ENCODE measurements at places on chromosomes 6 and 20.

DNA sequence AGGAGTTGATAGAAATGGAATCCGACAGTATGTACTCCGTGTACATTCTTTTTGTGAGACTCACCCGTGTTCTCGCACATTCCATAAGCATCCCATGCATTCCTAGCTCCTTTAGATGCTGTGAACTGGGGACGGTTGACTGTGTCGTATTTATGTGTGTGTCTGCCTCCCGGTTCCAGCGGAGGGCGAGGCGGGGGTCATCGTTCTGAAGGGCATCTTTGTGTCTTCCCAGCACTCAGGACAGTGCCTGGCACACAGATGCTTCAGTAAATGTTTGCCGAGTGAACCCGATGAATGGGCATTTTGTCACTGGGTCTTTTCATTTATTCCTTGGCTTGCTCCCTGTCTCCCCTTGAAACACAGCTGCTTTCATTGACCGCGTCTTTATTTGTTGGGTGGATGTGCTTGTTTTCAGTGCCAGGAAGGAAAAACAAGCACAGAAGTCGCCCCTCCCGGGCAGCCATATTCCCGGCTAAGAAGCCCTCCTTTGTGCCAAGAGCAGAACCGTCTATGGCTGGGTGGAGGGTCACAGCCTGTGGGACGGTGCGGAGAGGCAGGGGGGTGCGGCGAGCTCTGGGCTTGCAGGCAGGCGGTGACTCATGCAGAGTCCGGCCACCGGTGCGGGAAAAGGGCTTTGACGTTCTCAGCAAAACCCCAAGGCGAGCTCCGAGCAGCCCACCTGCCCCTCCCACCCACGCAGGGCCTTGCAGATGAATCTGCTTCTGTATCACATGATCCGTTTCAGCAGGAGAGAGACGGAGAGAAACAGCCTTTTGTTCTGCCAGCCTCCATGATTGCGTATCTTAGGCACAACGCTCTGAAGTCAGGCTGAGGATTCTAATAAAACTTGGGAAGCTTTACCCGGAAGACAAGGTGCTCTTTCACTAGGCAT is 11.2 kb upstream of the PSMG4 start:
- DNase-seq, result no peak

DNA sequence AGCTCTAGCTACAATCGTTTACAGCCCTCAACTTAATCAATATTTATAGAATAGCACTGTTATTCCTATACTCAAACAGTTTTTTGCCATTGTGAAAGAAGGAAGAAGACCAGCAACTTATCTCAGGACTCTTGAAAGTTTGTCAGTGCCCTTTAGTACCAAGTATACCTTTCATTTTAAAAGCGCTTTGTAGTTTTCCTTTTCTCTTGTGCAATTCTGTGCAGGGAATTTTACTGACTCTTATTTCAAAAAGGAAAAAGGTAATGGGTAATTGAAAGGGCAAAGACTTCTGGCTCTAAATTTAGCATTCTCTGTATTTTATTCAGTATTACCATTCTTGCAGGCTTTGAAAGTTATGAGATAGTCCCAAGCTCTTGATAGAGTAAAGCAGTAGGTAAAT is 16.8 kb upstream of the RHAG start:
- no peak for DNase-seq

- DNase-seq, result no peak
These were observed 608.1 kb downstream of the TENT5A start for GRCh38 chr6:81144346-81144745.

DNA sequence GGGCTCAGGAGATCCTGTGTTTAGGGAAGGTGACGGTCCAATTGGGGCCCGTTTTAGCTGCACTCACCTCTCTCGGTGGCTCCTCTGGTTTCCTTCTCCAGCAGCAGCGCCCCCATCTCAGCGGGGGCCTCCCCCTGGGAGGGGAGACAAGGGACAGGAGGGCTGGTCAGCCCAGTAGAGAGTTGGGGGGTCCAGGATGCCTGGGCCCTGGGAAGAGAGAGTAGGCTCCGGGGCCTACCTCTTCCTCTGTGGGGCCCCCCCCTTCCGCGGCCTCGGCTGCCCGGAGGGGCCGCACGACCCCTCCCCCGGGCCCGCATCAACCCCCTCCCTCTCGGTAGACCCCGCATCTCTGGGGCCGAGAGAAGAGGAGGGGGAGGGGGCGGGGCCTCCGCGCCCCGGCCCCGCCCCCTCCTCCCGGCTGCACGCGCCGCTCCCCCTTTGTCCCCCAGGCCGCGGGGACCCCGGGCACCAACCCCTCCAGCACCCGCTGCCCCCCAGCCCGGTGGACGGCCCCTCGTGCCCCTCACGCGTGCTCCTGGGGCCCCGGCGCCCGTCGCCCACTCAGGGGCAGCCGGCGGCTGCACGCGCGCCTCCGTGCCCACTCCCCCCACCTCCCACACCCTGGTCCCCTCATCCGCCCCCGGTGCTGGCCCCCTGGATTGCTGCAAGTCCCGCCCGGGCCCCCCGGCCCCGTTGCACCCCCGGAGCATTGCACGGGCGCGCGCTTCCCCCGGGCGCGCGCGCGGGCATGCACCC is 464 bp downstream of the EHMT2 start:
- no peak for DNase-seq

GRCh38 chr6:150291968-150292710 is 76.7 kb upstream of the IYD start:
- no peak for DNase-seq

GRCh38 chr6:90811596-90812226 is 224.8 kb upstream of the MAP3K7 start:
- DNase-seq, result no peak

GRCh38 chr20:5511930-5512329 is 195.2 kb upstream of the PROKR2 start:
- no peak for DNase-seq

DNA sequence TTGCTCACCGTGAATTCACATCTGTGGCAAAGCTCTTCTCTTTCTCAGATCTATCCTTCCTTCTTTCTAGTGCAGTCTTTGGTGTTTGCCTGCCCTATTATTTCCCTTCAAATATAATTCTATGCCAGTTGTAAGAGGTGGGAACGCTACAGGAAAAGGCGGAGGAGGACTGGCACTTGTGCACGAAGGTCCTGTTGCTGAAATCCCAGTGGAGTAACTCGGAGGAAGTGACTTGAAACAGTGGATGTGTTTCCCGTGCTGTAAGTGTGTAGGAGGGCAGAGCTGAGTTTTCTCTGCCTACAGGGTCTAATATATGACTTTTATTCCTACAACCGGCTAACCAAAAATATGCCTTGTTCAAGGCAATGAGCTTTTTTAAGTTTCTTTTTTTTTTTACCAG is 754.8 kb downstream of the QKI start:
- DNase-seq, result no peak

- DNase-seq, result peak; percentile 66
These were observed at the start of gene NRM for GRCh38 chr6:30690403-30691207. NRM (minus strand) TSS chr6:30690984; CDS start chr6:30690974, 10 bp downstream.

GRCh38 chr6:145631374-145631773 is 103.9 kb downstream of the EPM2A start:
- DNase-seq, result no peak

DNA sequence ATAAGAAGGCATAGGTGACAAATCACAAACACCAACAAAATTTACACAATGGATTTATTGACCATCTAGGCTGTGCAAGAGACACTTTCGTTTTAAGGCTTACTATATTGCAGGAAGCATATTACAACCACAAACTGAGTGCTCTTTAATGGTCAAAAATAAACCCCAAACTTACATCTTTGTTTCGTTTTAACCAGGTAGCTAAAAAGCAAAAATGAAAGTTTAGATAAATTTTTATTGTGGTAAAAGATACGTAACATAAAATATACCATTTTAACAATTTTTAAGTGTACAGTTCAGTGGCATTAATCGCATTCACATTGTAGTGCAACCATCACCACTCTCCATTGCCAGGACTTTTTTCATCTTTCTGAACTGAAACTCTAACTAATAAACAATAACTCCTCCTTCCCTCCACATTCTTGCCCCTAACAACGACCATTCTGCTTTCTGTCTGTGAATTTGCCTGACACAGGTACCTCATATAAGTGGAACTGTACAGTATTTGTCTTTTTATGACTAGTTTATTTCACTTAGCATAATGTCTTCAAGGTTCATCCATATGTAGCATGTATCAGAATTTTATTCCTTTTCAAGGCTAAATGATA is 32.3 kb upstream of the DUSP22 start:
- DNase-seq, result no peak

- DNase-seq, result no peak
These were observed 97.6 kb downstream of the CD164 start for GRCh38 chr6:109284675-109285074.

DNA sequence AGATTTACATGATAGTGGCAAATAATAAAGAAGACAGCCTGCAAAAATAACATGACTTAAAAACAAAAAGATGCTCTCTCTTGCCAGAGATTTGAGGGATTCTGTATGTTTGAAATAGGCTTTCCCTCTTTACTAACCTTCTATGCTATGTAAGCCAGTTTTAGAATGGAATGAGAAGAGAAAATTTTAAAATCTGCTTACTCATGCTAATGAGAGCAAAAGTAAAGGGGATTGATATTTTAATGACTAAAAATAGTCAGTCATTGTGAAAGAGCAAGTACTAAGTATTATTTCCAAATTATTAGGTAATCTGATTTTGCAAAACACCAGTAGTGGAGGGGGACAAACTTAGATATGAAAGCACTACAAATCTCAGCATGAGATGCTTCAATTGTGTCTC is 563.3 kb upstream of the ADGRB3 start:
- no peak for DNase-seq

DNA sequence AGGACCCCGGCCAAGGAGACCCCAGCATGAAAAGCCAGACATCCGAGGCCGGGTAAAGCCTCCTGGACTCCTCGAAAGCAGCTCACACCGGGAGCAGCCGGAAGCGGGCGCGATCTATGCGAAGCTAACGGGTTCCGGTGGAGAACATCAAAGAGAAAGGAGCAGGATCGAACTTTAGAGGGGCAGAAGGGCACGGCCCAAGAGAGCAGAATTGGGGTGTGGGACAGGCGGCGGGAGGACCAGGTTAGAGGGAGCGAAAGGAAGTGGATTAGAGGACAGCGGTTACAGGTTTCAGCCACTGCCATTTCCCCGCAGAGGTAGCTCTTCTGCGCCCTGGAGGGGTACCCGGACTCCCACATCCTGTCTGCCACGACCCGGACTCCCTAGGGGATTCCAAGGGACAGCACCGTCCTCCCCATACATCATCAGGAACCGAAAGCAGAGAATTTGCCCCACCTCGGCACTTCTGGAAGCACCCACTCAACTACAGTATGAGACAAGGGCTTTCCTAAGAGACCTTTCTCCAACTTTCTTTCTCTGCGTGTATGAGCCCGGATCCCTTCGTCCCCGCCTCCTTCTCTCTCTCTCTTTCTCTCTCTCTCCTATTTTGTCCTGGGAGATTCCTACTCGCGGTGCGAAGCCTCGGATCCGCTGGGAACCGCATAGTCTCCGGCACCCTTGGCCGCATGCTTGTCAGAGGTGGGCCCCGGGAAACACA is 507 bp upstream of the VGLL2 start:
- no peak for DNase-seq

- no peak for DNase-seq
These were observed 6.3 kb downstream of the BRD2 start for GRCh38 chr6:32974541-32975308.

- DNase-seq, result no peak
These were observed 449.2 kb downstream of the GJA1 start for GRCh38 chr6:121884620-121885019.

DNA sequence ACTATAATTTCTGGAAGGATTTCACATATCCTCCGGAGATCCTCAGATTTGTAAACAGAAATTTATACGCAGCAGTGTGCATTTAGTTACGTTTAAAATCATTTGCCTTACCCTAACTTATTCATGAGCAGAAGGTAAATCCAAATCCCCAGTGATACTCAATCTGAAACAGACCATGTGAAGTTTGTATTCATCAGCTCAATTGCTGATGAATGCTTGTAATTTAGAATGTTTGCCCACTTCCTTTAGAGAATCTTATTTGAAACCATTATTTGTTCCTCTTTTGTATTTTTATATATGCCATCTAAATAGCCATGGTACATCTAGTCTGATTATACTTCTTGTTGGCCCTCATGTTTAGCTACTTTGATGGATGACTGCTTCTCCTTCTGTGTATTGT is 15.4 kb downstream of the TAAR1 start:
- no peak for DNase-seq

GRCh38 chr6:107812234-107812769 is 11.8 kb downstream of the SCML4 start:
- no peak for DNase-seq

GRCh38 chr6:25360621-25361020 is 81.4 kb downstream of the CARMIL1 start:
- no peak for DNase-seq

- no peak for DNase-seq
These were observed 66.6 kb upstream of the NXT1 start for GRCh38 chr20:23284009-23284408.

DNA sequence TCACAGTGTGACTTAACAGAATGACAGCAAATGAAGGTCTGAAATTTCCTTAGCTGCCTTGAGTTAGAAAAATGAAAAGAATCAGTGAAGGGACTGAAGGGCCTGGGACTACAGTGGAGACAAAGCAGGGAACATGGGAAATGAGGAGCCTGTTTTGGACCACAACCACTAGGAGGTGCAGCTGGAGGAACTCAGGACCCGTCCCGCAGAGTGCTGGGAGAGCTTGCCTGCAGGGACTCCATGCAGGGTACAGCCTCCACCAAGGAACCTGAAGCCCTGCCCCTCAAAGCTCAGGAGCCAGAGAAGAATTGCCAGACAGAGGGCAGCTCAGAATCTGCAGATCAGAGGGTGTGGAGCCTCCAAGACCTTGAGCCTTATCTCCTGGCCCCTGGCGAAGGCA is 50.7 kb downstream of the LRFN2 start:
- DNase-seq, result no peak

DNA sequence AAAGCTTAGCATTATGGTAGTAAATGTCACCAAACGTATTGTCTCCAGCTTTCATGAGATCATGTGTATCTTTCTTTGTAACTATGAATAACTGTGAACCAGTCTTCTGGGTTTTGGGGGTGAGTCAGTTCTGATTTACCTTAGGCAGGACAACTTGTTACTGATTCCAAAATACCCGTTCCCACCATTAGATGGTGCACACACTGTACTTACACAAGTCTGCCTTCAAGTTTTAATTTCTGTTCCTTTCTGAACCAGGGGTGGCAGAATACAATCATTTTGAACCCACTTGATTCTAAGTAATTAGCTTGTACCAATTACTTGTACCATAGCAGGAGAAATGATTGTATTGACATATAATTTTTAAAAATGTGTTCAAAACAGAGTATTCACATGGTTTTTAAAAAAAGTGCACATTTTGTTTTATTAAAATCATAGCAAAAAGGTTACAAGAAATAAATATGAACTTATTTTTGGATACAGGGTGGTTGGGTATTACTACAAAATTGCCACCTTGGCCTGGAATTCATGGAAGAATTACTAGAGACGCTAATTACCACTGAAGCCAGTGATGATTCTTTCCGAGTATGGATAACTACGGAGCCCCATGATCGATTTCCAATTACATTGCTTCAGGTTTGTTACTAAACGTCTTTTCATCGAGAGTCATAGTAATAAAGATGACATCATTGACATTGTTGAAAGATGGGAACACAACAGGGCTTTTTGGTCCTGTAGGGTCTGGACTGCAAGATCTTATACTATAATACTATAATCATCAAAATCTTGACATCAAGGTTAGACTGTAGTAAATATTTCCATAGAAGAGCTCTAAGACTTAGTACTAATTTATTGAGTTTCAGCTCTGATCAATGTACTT is 75.2 kb upstream of the GLP1R start:
- DNase-seq, result no peak

GRCh38 chr6:27553123-27553904 is 80.4 kb upstream of the ZNF184 start:
- DNase-seq, result no peak

GRCh38 chr6:67914419-67914818 is 720.7 kb upstream of the ADGRB3 start:
- no peak for DNase-seq

Measured in activated T-helper 1 cell treated with anti-CD3 and anti-CD28 coated beads, Interleukin-12 subunit alpha, Interleukin-12 subunit beta, Interleukin-2, Interleukin-4 antibody, amounts not matched to agents 30 ng/mL and 10 ng/mL and 1 ng/mL, durations not matched to agents 14 hours and 24 hours and 36 hours (primary cell).